ENCODE measurements at places on chromosomes 16 and 17.

DNA sequence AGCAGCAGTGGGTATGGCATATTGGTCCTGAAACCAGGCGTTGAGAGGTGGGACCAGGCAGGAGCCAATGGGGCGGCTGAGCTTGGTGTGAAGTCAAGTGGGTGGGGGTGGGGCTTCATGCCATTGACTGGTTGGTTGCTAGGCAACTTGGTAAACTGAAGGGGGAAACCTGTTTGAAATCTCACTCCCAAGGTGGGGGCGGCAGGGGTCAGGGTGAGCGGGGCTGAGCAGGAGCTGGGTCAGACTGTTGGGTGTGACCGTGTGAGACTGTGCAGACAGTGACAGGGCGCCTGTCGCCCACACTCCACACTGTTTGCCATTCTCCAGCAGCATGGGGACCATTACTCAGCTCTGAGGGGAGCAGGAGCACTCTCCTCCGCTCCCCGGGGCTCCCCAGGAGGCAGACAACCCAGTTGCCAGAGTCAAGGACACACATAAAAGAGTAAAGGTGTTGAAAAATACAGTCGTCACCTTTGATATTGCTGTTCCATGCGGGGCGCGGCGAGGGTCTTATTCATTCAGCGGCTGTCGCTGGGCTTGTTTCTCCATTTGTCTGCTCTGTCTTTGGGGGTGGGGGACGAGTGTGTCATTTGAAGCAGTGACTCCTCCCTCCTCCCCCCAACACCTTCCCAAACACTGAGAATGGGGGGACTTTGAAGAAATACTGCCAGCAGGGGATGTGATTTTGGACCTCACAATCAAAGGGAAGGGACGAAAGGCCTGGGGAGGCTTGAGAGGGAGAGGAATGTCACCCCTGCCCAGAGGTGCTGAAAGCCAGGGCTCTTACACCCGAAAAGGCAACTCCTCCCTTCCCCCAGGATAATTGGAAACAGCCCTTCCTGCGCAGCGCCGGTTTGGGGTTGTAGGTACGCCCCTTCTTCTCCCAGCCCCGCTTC is 1.2 kb upstream of the EFNB3 start:
- DNase-seq = no peak

DNA sequence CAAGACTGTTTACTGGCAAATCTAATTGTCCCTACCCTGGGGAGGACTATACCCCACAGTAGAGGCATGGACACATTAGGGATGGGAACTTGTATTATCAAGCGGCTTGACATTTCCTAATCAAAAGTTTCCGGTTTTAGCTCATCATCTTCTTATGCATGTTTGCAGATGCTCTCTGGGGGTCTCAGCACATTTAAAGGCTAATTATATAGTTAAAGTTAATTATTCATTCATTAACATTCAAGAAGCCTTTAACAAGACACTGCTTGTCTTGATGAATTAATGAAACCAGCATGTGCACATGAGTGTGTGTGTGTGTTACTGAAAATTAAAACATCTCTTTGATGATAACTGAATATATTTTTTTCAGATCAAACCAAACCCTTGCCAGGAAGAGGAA is 377.1 kb downstream of the GRIN2A start:
- DNase-seq = no peak

GRCh38 chr16:27500801-27501200 is 48.9 kb downstream of the GTF3C1 start:
- DNase-seq = no peak

DNA sequence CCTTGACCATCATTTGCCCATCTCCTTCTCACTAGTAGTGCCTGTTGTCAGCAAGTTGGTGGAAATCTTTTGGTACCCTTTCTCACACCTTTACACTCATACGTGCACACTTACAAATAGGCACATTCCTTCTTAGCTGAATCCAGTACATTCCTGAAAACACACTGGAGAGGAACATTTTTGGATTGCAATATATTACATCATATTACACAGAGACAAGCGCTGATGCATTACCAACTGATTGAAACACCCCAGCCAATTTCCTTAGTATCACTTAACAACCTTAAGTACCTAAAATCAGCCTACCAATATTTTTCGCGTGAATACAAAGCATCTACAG is 64.1 kb downstream of the PLCG2 start:
- DNase-seq = peak; percentile 12

DNA sequence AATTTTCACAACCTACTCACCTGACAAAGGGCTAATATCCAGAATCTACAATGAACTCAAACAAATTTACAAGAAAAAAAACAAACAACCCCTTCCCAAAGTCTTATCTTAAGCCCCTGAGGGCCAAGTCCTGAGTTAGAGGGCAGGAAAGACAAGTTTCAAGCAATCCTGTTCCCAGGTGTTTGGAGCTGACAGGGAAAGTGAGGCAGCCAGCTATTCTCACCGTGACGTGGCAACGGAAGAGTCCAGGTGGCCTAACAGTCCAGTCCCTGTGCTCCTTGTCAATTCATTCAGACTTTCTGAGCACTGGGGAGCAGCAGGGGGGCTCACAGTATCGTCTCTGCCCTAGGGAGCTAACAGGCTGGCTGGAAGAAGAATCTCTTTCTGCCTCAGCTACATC is 89.7 kb upstream of the RCVRN start:
- no peak for DNase-seq

GRCh38 chr16:75102595-75102994 is 14.0 kb downstream of the LDHD start:
- DNase-seq = no peak

GRCh38 chr17:18105595-18105994 is 3.0 kb upstream of the MYO15A start:
- DNase-seq = no peak

DNA sequence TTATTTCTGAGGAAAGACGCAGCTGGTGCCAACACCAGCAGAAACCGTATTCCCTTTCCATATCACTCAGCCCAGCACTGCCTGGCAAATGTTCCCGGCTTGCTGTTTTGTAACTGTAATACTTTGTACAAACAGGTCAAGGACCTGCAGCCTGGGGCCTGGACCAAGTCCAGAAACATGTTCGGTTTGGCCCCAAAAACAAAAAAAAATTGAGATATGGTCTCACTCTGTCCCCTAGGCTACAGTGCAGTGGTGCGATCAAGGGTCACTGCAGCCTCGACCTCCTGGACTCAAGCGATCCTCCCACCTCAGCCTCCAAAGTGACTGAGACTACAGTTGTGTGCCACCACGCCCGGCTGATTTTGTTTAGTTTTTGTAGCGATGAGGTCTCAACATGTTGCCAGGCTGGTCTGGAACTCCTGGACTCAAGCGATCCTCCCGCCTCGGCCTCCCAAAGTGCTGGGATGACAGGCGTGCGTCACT is 1.2 kb downstream of the HAGH start:
- DNase-seq = no peak

- DNase-seq = no peak
Observed at GRCh38 chr17:4160294-4160859, 17.4 kb downstream of the CYB5D2 start.

- no peak for DNase-seq
Observed at GRCh38 chr16:72890587-72890986, 157.3 kb downstream of the ZFHX3 start.

DNA sequence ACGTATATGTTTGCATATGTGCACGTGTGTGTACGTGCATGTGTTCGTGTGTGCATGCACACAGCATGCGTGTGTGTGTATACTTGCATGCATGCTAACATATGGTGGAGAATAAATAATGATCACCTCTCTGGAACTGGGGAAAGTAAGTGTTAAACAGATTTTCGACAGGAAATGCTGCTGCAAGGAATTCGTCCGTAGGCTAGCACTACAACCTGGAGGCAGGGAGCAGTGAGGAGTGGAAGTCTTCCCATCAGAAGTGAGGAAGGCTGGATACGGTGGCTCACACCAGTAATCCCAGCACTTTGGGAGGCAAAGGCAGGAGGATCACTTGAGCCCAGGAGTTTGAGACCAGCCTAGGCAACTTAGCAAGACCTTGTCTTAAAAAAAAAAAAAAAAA is 4.8 kb upstream of the CSNK1D start:
- DNase-seq = no peak

GRCh38 chr16:83810901-83811300 is 3.1 kb downstream of the HSBP1 start:
- DNase-seq = no peak

- DNase-seq = no peak
Observed at GRCh38 chr17:34486761-34487160, 92.6 kb upstream of the TMEM132E start.

DNA sequence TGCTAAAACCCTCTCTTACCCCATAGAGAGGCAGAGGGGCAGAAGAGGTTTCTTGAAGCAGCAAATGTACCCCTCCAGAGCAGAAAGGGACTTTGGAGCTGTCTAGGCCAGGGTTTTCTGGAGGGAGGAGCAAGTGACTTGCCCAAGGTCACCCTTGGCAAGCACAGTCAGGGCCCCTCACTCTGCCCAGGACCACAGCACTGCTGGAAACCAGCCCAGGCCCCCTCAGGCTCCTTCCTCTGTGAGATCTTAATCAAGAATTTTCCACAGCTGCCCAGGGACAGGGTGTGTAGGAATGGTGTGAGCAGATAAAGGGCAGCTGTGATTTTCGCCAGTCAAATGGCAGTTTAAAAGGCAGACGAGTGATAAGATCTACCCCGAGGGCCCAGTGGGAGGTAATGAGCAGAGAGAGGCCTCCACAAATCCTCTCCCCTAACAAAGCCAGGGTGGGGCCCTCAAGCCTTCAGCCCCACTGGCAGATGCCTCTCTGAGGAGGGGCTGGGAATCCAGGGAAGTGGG is 3.9 kb upstream of the SLC12A3 start:
- DNase-seq = peak; percentile 48

DNA sequence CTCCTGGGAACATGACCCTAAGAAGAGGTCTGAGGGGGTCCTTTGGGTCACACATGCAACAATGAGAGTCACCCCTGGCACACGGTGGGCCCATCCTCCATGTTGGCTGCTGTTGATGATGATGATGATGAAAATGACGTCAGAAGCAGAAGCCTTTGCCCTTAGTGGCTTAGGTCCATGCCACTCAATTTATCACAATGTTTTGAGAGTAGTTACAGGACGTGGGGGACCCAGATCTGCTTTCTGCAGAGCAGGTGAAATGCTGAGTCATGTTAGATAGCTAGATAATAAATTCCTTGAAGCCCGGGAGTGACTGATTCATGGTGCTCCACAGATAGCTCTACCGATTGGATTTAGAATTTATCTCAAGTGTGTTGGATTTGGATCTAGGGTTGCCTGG is 53.9 kb downstream of the VPS35L start:
- DNase-seq = no peak

DNA sequence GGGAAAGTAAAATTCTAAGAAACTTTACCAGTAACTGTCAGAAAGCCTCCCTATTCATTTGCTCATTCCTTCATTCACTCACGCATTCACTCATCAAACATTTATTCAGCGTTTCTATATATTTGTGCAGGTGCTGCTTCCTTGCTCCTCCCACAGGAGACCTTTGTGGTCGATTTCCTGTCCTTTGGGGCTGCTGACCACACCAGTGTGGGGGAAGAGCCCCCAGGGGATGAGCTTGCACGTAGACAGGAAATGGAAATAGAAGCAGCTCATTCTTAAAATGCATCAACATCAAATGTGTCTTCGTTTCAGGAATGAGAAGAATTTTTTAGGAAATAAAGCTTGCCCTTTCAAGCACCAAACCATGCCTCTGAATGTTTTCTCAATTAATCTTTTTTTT is 9.6 kb downstream of the PIK3R6 start:
- no peak for DNase-seq

DNA sequence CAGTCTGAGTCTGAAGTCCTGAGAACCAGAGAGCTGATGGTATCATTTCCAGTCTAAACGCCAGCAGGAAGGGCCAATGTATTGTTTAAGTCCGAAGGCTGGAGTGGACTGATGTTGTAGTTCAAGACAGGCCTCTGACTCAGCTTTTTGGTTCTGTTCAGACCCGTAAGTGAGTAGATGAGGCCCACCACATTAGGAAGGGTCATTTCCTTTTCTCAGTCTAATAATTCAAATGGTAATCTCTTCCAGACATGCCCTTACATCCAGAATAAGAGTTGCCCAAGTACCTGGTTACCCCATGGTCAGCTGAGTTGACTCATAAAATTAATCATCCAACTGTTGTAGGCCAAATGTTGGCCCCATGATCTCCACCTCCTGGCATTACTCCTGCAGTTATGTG is 442.6 kb upstream of the HSBP1 start:
- no peak for DNase-seq

DNA sequence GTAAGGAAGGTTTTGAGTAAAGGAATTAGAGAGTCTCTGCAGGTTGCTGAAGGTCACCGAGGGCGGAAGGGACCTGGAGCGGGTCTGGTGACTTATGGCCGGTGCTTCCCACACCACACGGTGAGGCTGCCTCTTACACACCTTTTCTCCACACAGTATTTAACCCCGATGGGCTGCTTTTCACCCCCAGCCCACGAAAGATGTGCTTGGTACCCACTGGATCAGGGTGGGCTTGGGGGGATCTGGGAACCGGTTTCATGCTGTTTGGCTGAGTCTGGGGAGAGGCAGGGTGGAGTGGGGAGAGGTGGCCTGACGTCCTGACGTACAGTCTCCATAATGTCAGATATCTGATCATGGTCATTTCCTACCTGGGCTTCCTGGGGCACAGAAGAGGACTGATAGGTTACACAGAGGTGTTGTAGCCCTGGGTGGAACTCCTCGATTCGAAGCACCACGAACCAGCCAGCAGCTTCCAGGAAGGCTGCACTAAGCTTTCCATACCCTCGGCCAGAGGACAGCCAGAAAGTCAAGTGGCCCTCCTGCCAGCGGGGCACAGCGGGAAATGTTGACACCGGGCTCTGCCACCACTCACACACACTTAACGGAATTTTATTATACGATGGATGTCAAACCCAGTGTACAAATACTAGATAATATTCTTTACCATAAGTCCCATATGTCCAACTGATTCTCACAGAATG is 34.0 kb downstream of the OR1D5 start:
- no peak for DNase-seq

DNA sequence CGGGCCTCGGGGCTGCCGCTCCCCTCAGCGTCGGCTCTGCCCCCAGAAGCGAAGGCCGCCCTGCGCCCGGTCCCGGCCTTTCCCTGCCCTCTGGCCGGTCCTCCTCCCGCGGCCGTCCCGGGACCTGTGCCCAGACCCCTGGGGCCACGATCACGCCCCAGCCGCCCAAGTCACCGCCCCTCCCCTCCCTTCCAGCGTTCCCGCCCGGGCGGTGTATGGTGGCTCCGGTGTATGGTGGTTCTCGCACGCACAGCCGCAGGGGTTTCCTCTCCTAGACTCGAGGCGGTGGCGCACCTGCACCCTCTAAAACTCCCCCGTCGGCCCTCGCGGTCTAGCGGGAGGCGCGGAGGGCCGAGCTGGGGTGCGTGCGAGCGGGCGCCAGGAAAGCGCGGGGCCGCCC is 10.0 kb downstream of the TIGD7 start:
- DNase-seq = no peak

- peak; percentile 86 for DNase-seq
Observed at GRCh38 chr17:2892305-2892971, 96.2 kb downstream of the RAP1GAP2 start.

DNA sequence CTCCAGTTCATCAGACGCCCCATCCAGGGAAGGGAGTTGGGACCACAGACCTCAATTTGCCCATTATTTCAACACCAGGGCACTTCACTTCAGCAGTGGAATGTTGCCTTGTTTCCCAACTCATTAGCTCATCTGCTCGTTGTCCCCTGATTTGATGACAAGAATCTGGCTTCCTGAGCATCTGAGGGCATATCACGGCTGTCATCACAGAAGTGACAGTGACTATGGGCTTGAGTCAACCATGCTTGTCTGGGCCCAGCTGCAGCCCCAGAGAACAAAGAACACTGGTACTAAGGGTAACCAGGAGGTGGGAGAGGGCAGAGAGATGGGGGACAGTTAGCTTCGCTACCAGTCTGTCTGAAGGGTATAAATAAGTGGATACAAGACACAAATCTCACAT is 266.0 kb upstream of the SDK2 start:
- no peak for DNase-seq

- DNase-seq = no peak
Observed at GRCh38 chr16:28218109-28218508, 6.3 kb upstream of the XPO6 start.

All from LoVo (cell line).